Left cardiac atrium (tissue), 4 donors: ENCODE measurements at places on chromosomes 3 and 15.

DNA sequence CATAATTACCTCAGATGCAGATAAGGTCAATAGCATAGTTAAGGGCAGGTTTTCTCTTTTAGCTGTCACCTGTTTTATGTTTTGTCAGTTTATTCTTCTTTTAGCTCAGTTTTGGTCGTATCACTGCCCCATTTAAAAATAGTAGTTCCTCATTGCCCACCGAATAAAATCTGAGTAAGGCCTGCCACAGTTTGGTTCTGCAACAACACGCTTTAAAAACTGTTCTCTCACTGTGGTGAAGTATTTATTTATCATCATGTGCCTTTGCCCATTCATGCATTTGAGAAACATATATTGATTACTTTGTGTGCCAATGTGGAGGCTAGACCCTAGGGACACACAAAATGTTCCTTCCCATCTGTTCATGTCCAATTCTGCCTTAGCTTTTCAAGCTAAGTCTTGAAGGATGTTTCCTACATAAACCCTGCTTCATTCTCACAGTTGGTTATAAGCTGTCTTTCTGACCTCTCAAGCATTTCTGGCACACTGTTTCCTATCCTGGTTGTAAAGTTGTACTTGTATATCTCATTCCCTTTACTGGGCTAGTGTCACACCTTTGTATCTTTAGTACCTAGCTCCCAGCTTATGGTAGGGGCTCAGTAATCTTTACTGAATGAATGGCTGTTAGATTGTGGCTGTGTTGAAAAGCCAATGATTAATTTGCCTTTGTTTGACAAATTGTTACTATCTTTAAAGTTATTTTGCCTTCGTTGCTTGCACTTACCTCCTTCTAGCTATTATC, 23.9 kb downstream of the AKAP13 start:
- DNase-seq = no peak

GRCh38 chr3:32817257-32817557, 590 bp upstream of the TRIM71 start:
- DNase-seq = no peak

DNA sequence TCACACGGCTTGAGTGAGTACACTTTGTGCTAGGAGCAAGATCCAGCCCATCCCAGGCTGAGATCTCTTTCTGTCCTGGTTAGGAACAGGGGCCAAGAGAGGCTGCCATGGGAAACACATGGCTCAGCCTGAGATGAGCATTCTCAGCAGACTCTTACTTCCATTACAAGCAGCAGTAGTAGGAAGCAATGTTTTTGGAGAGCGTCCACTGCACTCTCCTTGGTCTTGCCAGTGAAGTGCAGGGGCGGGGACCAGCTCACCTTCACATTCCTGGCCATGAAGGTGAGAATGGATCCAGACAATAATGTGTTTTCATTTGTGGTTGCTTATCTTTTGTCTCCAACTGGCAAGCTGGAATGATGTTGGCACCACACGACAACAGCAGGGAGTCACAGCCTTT, 24.7 kb downstream of the ZNF80 start:
- DNase-seq = no peak

- DNase-seq = no peak
These were observed 434.8 kb upstream of the THBS1 start for GRCh38 chr15:39145854-39146625.

GRCh38 chr3:99928771-99929744, 111.4 kb downstream of the CMSS1 start:
- no peak for DNase-seq

- no peak for DNase-seq
These were observed 10.6 kb upstream of the KIF23 start for GRCh38 chr15:69403594-69403993.

GRCh38 chr3:136350132-136350531, 100.0 kb downstream of the PCCB start:
- DNase-seq = no peak

GRCh38 chr3:139357899-139358298, 14.1 kb downstream of the MRPS22 start:
- no peak for DNase-seq

DNA sequence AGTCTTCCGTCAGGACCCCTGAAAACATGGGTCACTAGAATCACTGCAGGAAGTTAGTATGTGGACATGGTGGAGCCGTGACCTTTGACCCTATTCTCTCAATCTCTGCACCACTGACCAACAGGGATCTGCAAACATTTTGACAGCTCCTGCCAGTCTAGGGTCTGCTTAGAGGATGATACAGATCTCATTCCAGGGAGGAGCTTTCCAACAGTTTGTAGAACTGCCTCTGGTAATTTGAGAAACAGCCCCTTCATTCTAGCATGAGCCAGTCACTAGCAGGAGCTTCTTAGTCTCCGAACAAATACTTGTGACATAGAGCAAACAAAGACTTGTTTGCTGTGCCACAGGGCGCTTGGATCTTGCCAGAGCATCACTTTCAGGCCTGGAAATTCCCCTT, 270.3 kb upstream of the CFAP20DC start:
- no peak for DNase-seq

DNA sequence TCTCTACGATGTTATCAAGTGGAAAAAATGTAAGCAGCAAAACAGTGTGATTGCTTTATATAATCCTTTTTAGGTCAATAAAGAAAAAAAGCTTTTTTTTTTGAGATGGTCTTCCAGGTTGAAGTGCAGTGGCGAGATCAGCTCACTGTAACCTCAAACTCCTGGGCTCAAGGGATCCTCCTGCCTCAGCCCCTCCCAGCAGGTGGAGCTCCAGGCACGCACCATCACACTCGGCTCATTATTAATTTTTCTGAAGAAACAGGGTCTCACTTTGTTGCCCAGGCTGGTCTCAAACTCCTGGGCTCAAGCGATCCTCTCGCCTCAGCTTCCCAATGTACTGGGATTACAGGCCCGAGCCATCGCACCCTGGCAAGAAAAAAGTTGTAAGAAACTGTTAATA, 17.3 kb downstream of the RNF168 start:
- no peak for DNase-seq

- no peak for DNase-seq
These were observed 65.0 kb downstream of the EXOG start for GRCh38 chr3:38560996-38561717.

DNA sequence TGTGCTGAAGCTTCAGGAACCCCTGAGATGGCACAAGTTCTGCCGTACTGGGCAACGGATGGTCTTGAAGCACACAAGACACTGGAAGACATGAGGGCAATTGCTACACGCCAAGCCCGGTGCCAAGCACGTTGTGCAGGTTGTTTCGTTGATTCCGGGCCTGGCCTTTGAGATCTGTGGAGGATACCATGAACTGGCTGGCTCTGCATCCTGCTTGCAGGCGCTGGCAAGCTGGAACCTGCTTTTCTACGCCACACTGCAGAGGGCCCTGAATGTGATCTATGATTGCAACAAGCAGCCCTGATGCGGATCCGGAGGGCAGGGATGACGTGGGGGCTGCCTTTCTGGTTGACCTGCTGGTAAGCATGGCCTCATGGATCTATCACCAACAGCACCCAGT, 262.5 kb upstream of the ATP10A start:
- DNase-seq = no peak

- DNase-seq = no peak
These were observed 582.2 kb downstream of the FOXP1 start for GRCh38 chr3:71001303-71001830.

- DNase-seq = peak; percentile 74
These were observed 9.7 kb upstream of the THUMPD3 start for GRCh38 chr3:9352917-9353752.

DNA sequence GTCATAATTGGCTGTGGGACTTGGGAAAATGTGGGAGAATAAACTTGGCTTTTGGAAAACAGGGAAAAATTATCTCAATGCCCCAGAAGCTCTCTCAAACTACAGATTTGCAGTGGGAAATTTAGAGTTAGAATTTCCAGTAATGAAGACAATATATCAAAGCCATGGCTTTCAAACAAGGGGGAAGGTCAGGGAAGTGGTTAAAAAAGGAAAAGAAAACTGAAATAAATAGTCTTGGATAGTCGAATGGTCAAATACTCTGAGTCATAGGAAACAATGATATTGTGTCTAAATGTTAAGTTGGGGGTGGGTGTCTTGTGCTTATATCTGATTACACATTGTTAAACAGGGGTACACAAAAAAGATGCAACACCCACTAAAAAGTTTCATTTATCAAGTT, 272.4 kb upstream of the COL8A1 start:
- DNase-seq = no peak

GRCh38 chr3:47433796-47434195, 41.9 kb downstream of the SCAP start:
- DNase-seq = no peak

- no peak for DNase-seq
These were observed 71.3 kb downstream of the ANP32A start for GRCh38 chr15:68749365-68749764.

DNA sequence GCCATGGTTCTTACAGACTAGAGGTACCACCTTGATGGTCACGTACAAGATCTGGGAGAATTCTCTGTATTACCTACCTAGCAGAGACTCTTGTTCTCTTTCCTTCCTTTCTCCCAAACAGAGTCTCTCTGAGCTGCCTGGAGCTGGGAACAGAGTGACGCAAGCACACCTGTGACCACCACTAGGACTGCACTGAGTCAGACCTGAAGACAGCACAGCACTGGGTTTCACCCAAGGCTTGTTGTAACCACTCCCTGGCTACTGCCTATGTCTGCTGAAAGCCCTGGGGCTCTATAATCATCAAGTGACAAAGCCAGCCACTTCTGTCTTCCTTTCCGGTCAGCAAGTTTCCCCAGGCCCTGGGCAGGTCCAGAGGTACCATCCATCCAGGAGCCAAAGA, 293.3 kb upstream of the CNTN4 start:
- no peak for DNase-seq

GRCh38 chr3:4990069-4990468, 10.8 kb downstream of the BHLHE40 start:
- DNase-seq = no peak

GRCh38 chr15:37824717-37825382, 109.6 kb upstream of the TMCO5A start:
- DNase-seq = peak; percentile 22

DNA sequence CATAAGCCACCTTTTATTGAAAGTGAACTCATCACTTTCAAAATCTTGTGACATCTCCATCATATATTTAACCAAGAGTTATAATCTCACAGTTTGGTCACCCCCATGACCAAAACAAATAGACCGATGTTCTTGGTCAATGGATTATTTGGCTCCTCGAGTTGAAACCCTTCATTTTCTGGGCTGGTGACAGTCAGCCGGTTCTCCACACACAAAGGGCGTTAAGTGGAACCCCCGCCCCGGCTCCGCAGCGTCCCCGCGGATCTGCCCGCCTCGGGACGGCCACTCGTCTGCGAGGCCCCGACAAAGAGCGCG, 772 bp downstream of the TSPAN3 start:
- DNase-seq = no peak

DNA sequence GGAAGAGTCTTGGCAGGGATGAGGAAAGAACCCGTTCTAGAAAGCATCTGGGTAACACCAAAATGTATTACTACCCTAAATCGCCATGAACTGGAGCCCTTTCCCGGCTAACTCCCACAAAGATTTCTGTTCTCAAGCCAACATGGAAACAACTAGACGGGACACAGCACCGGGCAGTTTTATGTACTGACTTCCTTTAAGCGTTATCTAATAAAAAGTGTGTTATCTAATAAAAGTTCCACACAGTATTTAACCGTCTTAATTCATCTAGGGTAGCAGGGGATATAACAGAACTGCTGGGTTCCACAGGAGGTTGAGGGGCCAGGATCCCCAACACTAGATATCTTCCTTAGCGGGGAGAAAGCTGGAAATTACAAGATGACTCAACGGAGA, 347 bp upstream of the C3orf62 start:
- no peak for DNase-seq

DNA sequence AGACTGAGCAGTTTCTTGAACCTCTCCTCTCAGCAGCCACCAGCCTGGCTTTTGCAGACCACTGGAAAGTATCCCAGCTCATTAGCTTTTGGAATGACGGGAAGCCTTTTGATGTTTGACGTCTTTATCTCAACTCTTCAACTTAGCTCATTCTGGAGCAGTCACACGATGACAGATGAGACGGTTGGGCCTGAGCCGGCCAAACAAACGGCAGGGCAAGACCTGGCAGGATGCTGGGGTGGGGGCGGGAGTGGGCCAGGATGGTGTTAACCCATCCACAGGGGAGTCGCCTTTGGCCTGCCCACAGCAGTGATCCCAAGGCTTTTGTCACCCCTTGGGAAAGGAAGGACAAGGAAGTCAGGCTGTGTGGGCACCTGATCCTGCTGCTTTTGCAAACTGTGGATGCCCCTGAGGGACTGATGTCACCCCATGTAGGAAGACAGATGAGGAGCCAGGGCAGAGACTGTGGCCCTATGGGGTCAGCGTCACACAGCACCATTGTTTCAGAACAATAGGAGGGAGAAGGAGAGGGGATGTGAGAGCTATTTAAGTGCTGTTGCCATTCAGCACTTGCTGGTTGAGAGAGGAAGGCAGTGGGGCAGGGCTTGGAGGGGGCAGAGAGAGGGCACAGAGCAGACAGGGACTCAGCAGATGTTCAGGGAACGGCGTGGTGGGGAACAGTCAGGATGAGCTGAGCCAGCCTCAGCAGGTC, 121.9 kb upstream of the CTDSPL start:
- no peak for DNase-seq

DNA sequence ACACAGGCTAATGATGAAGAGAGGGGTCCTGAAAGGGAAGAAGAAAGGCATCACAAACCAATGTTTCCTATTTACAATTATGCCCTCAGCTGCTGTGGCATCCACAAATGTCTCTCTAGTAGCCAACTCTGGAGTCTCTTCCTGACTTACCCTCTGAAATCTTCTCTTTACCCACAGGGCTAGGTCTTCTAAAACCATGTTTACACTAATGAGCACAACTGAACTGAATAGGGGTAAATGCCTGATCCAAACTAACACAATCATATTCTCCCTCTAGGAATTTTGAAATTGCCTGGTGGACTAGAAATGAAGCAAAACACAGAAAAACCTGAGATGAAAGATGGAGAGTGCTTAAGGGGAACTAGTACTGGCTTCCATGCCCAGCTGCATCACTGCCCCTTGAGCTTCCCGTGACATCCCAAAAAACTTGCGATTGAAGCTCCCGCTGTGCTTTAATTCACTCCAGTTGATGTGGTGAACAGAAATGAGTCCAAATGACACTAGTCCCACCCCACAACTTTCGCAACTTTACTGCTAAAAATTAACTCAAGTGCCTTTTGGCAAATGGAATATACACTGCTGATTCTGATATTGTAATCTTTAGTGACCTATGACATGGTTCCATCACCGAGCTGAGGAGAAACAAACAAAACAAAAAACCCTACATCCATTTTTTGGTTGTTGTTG, 32.8 kb downstream of the CFAP20DC start:
- no peak for DNase-seq

GRCh38 chr3:126456766-126457388, 18.8 kb downstream of the ZXDC start:
- no peak for DNase-seq

- DNase-seq = no peak
These were observed 5.8 kb downstream of the LTK start for GRCh38 chr15:41507820-41508290.

- no peak for DNase-seq
These were observed 422.1 kb downstream of the GRM7 start for GRCh38 chr3:7282988-7283387.

- no peak for DNase-seq
These were observed at the start of gene MORC1 for GRCh38 chr3:109117939-109118338. MORC1 (minus strand) TSS chr3:109118134; CDS start chr3:109118059, 75 bp downstream.

- no peak for DNase-seq
These were observed 166.0 kb downstream of the TP63 start for GRCh38 chr3:189797103-189797750.
